Fibroblast of villous mesenchyme (primary cell): ENCODE measurements at places on chromosomes 13 and 19.

DNA sequence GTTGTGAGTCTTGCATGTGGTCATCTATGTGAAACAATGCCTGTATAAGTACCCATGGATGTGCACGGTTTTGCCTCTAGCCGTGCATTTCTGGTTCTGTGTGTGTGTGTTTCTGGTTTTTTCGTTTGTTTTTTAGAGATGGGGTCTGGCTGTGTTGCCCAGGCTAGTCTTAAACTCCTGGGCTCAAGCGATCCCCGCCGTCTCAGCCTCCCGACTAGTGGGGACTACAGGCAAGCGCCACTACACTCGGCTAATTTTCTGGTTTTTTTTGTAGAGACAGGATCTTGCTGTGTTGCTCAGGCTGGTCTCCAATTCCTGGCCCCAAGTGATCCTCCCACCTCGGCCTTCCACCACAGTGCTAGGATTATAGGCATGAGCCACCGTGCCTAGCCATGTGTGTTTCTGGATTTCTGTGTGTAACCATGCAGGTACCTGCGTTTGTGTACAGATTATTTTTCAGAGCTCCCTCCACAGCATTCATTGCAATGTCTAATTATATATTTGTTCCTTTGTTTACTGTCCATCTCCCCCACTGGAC, 15.9 kb upstream of the FOSB start:
- no peak for DNase-seq

DNA sequence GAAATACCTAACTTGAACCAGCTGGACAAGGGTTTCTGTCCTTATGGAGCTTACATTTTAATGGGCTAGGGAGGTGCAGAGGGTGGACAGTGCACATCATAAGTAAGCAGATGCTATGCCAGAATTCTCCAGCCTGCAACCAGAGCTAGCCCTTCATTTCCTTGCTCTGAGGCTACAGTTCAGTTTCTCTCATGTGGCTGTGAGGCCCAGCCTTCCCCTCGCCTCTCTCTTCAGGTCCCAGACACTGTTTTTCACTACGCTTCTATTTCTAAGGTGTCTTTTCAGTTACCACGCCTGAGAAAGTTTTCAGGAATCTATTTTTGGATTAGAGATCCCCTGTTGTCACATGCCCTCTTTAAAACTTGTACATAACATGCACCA, 141.9 kb downstream of the PCCA start:
- no peak for DNase-seq

DNA sequence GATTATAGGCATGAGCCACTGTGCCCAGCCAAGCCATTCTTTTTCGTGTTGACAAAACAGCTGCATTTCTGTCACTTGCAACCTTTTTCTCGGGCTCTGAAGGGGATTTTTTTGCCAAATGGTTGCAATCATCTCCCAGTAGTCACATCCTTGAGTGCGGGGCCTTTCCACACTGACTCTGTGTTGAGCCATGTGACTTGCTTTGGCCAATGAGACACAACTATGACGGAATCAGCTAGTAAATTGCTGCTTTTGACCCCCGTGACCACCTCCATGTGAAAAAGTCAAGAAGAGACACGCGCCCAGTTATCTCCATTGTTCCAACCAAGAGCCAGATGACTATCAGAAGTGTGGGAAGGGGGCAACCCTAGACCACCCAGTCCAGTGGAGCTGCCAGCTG, 18.3 kb downstream of the NPHS1 start:
- DNase-seq, result no peak

GRCh38 chr13:30172593-30173302, 134.6 kb downstream of the KATNAL1 start:
- DNase-seq, result peak; percentile 59

DNA sequence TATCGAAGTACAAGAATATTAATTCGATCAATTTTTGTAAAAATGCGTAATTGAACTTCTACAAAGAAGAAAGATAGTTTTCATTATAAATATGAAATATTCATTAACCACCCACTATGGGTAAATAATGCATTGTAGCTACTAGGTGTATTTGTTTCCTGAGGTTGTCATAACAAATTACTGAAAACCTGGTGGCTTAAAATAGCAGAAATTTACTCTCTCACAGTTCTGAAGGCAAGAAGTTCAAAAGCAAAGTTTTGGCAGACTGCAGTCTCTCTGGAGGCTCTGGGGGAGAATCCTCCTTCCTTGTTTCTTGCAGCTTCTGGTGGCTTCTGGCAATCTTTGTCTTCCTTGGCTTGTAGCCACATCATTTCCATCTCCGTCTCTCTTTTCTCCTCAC, 99.2 kb upstream of the MIR17HG start:
- DNase-seq, result no peak

DNA sequence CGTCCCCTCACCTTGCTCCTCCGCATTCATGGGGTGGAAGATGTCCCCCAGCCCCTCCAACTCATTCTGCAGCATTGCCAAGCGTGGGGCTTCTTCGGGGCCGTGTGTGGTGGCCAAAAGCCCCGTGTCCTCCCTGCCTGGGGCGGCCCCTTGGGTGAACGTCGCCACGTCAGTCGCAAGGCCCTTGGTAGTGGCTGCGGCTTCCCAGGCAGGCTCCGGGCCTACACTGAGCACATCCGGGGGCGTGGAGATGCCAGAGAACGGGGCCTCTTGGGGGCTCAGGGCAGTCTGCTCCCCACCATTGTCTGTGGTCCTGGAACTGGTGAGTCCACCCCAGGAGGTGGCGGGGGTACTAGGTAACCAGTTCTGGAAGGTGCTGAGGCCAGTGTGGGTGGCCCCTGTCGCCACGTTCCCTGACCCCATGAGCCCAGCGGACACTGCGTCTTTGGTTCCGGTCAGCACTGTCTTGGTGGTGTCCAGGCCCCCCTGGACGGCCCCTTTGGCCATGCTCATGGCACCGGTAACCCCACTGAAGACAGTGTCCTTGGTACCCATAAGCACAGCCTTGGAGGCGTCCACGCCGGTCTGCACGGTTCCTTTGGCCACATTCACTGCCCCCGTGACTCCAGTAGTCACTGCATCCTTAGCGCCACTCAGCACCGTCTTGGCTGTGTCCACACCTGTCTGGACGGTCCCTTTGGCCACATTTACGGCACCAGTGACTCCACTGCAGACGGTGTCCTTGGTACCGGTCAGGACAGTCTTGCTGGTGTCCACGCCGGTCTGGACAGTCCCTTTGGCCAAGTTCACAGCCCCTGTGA, 7.6 kb downstream of the PLIN4 start:
- DNase-seq, result no peak
